ENCODE measurements at places on chromosomes 5 and 9. TPM values are rescaled to one million over a fixed set of nuclear protein-coding genes. Genes with fewer than 3 reads are reported as not detected.

MARCOL gene
- not detected for total RNA-seq

GPR150 gene
- under 0.01 TPM for total RNA-seq

PCDHB8 gene
- total RNA-seq, result 0.29 TPM

CCDC192 gene
- total RNA-seq, result not detected

LCN2 gene
- not detected for total RNA-seq

CORO2A gene
- 0.44 TPM for total RNA-seq

PLK2 gene
- 325 TPM for total RNA-seq

PRLR gene
- 0.22 TPM for total RNA-seq

PCDHA2 gene
- under 0.01 TPM for total RNA-seq

GDA gene
- total RNA-seq, result under 0.01 TPM

PDE6A gene
- total RNA-seq, result not detected

IFNA13 gene
- total RNA-seq, result not detected

ANKRD34B gene
- total RNA-seq, result not detected

SV2C gene
- total RNA-seq, result not detected

ADAMTS12 gene
- 135 TPM for total RNA-seq

GABRA6 gene
- total RNA-seq, result 0.29 TPM

FAXDC2 gene
- 12.7 TPM for total RNA-seq

PCDHB4 gene
- total RNA-seq, result not detected

VAV2 gene
- 16.6 TPM for total RNA-seq

HAPLN1 gene
- total RNA-seq, result 1.1 TPM

LURAP1L gene
- 14.6 TPM for total RNA-seq

KCNT1 gene
- not detected for total RNA-seq

CCDC183 gene
- 0.22 TPM for total RNA-seq

TRIO gene
- 371 TPM for total RNA-seq

PHF24 gene
- not detected for total RNA-seq

QRFP gene
- total RNA-seq, result not detected

PLAC8L1 gene
- not detected for total RNA-seq

LCN9 gene
- total RNA-seq, result not detected

TOR4A gene
- total RNA-seq, result 48.1 TPM

PPWD1 gene
- total RNA-seq, result 29.8 TPM

MPDZ gene
- total RNA-seq, result 47.1 TPM

ARL14EPL gene
- total RNA-seq, result not detected

LAMC3 gene
- total RNA-seq, result 2.1 TPM

STOM gene
- total RNA-seq, result 108 TPM

HTR1A gene
- total RNA-seq, result not detected

FRMPD1 gene
- not detected for total RNA-seq

ZDHHC12 gene
- total RNA-seq, result 67.0 TPM

INSYN2B gene
- total RNA-seq, result 4.6 TPM

EHMT1 gene
- total RNA-seq, result 66.9 TPM

NOXA1 gene
- 0.14 TPM for total RNA-seq

MTAP gene
- 63.4 TPM for total RNA-seq

CD14 gene
- 1.3 TPM for total RNA-seq

COL23A1 gene
- total RNA-seq, result not detected

CCIN gene
- total RNA-seq, result 0.22 TPM

SELENOP gene
- total RNA-seq, result 4.7 TPM

NMUR2 gene
- under 0.01 TPM for total RNA-seq

GCNT4 gene
- 1.1 TPM for total RNA-seq
